NCI-H446 (cell line): ENCODE measurements at places on chromosomes 2 and 18.

DNA sequence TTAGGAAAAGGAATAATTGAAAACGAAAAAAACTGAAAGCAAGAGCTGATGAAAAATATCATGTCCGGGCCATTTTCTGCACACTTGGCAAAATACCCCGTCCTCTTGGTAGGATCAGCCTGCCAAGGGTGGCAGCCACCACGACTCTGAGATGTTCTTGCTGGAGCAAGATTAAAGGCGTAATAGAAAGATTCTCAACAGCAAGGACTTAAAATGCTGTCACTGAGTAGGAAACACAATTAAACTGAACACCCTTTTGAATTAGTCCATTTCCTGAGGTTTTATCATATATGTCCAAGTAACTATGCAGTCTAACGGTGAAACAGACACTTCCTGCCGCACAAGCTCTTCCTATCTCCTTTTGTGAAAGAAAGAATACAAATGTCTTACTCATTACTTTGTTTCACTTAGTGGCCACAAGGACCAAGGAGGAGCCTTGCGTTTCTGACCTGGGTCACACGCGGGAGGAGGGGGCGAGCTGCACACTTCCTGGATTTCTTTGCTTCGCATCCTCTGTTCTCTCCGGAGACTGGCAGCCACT, 222.7 kb downstream of the PIEZO2 start:
- no peak for DNase-seq

DNA sequence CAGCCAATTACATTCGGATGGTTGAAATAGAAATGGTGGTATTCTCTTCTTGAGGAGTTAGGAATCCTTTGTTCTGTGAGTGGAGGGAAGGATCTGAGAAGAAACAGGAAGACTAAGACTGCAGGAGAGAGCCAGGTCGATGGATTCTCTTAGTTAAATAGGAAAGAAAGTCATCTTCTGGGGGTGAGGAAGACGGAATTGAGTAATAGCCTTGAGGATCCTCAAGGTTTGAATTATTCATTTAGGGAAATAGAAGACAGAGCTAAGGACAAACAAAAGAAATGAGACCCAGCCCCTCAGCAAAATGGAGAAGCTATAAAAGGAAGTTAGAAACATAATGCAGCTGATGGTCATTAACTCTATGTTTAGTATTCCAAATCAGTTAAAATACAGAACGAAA, 1.8 kb downstream of the LAPTM4A start:
- DNase-seq = no peak

GRCh38 chr2:25558262-25558661, 115.1 kb downstream of the DTNB start:
- DNase-seq = no peak

- peak; percentile 56 for DNase-seq
Observed at GRCh38 chr2:28583899-28584553, 88.2 kb downstream of the PLB1 start.

- no peak for DNase-seq
Observed at GRCh38 chr2:50111067-50111466, 920.9 kb downstream of the NRXN1 start.

GRCh38 chr2:216920143-216920876, 60.4 kb upstream of the TNP1 start:
- no peak for DNase-seq
